Anterior cingulate cortex (tissue), 58 donors: ENCODE measurements at places on chromosomes 11 and 22.

DNA sequence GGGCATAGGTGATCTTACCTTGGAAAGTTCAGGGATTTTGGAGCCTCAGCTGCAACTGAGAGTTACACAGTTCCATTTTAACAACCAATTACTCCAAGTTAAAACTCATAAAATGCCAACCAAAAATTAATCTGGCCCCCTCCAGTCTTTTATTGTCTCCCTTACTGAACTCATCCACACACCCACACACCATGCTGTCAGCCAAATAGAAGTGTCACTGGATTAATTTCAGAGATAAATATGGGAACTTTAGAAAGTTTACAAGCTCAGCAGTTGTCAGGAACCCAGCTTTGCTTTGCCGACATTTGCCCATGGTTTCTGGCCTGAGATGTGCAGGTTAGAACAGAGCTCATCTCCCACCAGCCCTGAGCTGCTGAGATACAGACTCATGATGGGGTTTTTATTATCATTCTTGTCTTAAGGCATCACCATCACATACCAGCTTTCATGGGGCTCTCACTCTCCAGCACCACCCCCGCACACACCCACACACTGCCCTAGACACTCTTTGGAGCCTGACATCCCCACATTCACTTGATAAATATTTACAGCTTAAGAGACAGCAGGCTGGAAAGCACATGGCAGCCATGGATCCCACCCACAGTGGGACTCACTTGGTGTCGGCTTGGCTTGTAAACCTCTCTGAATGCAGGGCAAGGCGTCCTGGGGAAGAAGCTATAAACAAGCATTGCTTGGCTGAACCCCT, 23.7 kb upstream of the CTR9 start:
- no peak for DNase-seq

GRCh38 chr22:45692549-45692948, 20.9 kb downstream of the ATXN10 start:
- DNase-seq = no peak

GRCh38 chr11:4022669-4023068, 71.9 kb upstream of the RRM1 start:
- DNase-seq = no peak

GRCh38 chr22:19113429-19113828, 8.8 kb downstream of the DGCR2 start:
- no peak for DNase-seq

GRCh38 chr22:19483481-19484244, 3.9 kb downstream of the CDC45 start:
- DNase-seq = no peak
